A549 treated with dexamethasone at 1 μM for 4 hours (cell line): ENCODE measurements at places on chromosomes 2 and 18. TPM values are rescaled to one million over a fixed set of nuclear protein-coding genes. Genes with fewer than 3 reads are reported as not detected.

The TMEM214 gene
- total RNA-seq, result 47.0 to 70.0 TPM (median 69.4 TPM) in 5 replicates

The IL1RN gene
- 0.30 to 0.54 TPM (median 0.37 TPM) in 5 replicates for total RNA-seq

The KLHL41 gene
- 0.11 to 0.21 TPM (median 0.16 TPM) in 5 replicates for total RNA-seq

The ABCG5 gene
- total RNA-seq, result 0.03 TPM in 1 of 5 replicates, not detected in the others

The CDCA7 gene
- 36.8 to 48.3 TPM (median 44.3 TPM) in 5 replicates for total RNA-seq

The CYP20A1 gene
- 9.0 to 11.5 TPM (median 9.8 TPM) in 5 replicates for total RNA-seq

The GKN2 gene
- total RNA-seq, result 1.5 to 2.9 TPM (median 2.0 TPM) in 5 replicates

The TYMS gene
- total RNA-seq, result 157 to 183 TPM (median 174 TPM) in 5 replicates

The LRP2 gene
- total RNA-seq, result under 0.01 to 0.07 TPM (median 0.02 TPM) in 3 of 5 replicates, not detected in the others

The UGT1A10 gene
- total RNA-seq, result 0.05 TPM in 1 of 5 replicates, not detected in the others

The SETBP1 gene
- 0.37 to 0.74 TPM (median 0.63 TPM) in 5 replicates for total RNA-seq

The COL5A2 gene
- total RNA-seq, result 46.6 to 84.3 TPM (median 73.8 TPM) in 5 replicates

The CNNM3 gene
- 7.2 to 11.5 TPM (median 10.7 TPM) in 5 replicates for total RNA-seq

The ABCG8 gene
- total RNA-seq, result 0.04 TPM in 1 of 5 replicates, not detected in the others

The TRIM43 gene
- 0.07 to 0.17 TPM (median 0.12 TPM) in 4 of 5 replicates, not detected in the other for total RNA-seq

The NEB gene
- 0.18 to 0.49 TPM (median 0.35 TPM) in 5 replicates for total RNA-seq

The LOXHD1 gene
- total RNA-seq, result not detected in 5 replicates

The WDR12 gene
- total RNA-seq, result 50.6 to 63.1 TPM (median 58.3 TPM) in 5 replicates

The DNAJC5G gene
- total RNA-seq, result not detected in 5 replicates

The TUBA4B gene
- 0.12 to 0.20 TPM (median 0.16 TPM) in 3 of 5 replicates, not detected in the others for total RNA-seq

The ST6GAL2 gene
- total RNA-seq, result 12.0 to 19.3 TPM (median 14.1 TPM) in 5 replicates

The DDX18 gene
- total RNA-seq, result 65.1 to 80.3 TPM (median 71.1 TPM) in 5 replicates

The GRHL1 gene
- total RNA-seq, result 0.72 to 1.5 TPM (median 1.1 TPM) in 5 replicates

The FER1L5 gene
- 0.02 TPM in 1 of 5 replicates, not detected in the others for total RNA-seq

The ST8SIA3 gene
- total RNA-seq, result not detected in 5 replicates

The MC4R gene
- not detected in 5 replicates for total RNA-seq

The SKOR2 gene
- not detected in 5 replicates for total RNA-seq

The CCDC141 gene
- not detected in 5 replicates for total RNA-seq

The LIPG gene
- total RNA-seq, result 0.17 to 0.36 TPM (median 0.25 TPM) in 5 replicates

The RFX8 gene
- total RNA-seq, result not detected in 5 replicates

The AQP12B gene
- total RNA-seq, result not detected in 5 replicates
